ENCODE measurements at places on chromosomes 5 and 9.
A peak's percentile ranks its signal among the peaks of the same experiment; 100 is the strongest.

GRCh38 chr5:57976506-57976905, 483.4 kb downstream of the PLK2 start:
- DNase-seq = no peak

- DNase-seq = no peak
These were observed 4.1 kb downstream of the BTNL9 start for GRCh38 chr5:181044093-181044599.

DNA sequence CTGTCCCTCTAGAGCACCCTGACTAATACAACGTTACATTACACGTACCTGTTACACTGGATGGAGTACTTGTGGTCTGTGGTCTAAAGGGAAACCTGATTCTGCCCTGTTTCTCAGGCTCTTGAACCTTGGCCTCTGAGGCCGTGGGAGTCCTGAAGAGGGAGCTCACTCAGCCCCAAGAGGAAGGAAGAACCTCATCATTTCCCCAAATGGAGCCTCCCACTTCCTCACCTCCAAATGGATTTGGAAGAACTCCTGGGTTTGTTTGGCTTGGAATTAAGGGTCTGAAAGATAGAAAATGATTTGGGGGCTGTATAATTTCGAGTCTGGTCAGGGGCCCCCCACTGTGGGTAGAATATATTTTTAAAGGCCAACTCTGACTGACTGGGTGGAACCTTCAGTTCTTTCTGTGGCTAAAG, 200.2 kb downstream of the SEMA6A start:
- DNase-seq = no peak

- peak; percentile 88 for DNase-seq
These were observed at the start of gene GAS1 for GRCh38 chr9:86947146-86948073. Gene GAS1 (minus strand): TSS chr9:86947506. CDS start chr9:86946779, 727 bp downstream.

GRCh38 chr9:93013856-93014582, 44.5 kb upstream of the SUSD3 start:
- DNase-seq = no peak

GRCh38 chr9:69121155-69122081, 52.7 kb upstream of the TJP2 start:
- no peak for DNase-seq

- DNase-seq = no peak
These were observed 4.7 kb downstream of the CFAP77 start for GRCh38 chr9:132414731-132415130.

- DNase-seq = no peak
These were observed 412.4 kb downstream of the NTRK2 start for GRCh38 chr9:85081963-85082362.

GRCh38 chr9:113219186-113219936, 1.7 kb downstream of the FKBP15 start:
- no peak for DNase-seq

GRCh38 chr5:90558344-90559192, at the start of gene ADGRV1:
Gene ADGRV1 (plus strand): TSS chr5:90558797. CDS start chr5:90558896, 99 bp downstream.
- no peak for DNase-seq

- no peak for DNase-seq
These were observed 109.3 kb upstream of the CPEB4 start for GRCh38 chr5:173778784-173779304.

GRCh38 chr5:173029499-173029921, 26.6 kb upstream of the CREBRF start:
- no peak for DNase-seq

DNA sequence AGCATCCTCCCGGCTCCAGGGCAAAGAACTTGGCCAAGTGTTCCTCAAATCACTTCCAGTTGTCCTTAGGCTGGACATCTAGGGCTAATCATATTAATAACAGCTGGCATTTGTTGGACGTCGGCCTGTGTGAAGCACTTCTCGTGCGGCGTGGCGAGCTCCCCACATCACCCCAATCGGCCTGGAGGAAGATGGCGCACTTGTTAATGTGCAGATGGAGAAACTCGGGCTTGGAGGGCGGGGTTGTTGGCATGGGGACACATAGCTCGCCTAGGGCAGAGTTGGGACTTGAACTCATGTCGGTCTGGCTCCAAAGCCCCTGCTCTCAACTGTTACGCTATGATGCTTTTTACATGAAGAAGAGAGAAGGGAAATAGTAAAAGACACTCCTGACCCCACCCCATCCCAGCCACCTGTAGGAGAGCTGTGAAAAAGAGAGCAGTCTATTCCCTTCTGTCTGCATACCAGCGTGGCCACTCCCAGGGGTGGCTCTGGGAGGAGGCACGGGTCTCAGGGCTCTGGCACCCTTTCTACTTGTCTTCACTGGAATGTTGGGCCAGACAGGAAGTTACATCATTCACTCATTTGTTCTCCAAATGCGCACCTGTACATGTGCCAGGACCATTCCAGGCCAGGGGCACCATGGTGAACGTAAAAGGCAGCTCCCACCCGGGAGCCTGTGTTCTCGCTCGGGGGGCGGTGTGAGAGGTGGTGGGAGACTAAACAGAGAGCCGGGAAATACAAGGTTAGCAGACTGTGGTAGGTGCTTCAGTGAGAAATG, 12.8 kb upstream of the NUP214 start:
- DNase-seq = no peak

DNA sequence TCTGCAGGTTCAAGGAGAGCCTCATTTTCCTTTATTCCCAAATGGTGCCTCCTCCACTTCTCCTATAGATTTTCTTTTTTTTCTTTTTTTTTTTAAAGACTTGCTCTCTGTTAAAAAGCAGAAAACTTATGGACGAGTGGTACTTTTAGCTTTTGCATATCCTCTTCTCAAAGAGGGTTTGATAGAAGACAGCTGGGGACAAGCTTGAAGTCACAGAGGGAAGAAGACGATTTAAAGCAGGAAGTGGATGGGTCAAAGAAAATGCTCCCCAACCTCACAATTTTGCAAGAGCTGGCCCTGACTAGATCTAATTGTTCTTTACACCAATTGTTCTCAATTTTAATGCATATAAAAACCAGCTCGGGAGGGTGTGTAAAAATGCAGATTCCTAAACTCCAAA, 48.9 kb downstream of the APBA1 start:
- no peak for DNase-seq

Data from AG04449 (cell line).